ENCODE measurements at places on chromosomes 11 and 22.
A peak's percentile ranks its signal among the peaks of the same experiment; 100 is the strongest.

GRCh38 chr11:56906683-56907148 lies 82.0 kb upstream of the OR5AK2 start:
- DNase-seq = no peak

DNA sequence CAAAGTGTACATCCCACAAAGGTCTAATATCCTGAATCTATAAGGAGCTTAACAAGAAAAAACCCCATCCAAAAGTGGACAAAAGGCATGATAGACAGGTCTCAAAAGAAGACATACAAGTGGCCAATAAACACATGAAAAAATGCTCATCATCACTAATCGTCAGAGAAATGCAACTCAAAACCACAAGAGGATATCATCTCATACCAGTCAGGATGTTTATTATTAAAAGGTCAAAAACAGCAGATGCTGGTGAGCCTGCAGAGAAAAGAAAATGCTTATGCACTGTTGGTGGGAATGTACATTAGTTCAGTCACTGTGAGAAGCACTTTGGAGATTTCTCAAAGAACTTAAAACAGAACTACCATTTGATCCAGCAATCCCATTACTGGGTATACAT lies 12.7 kb downstream of the LGALS12 start:
- DNase-seq = no peak

GRCh38 chr22:25364736-25365241 lies 145.3 kb downstream of the CRYBB2 start:
- DNase-seq = peak; percentile 67

DNA sequence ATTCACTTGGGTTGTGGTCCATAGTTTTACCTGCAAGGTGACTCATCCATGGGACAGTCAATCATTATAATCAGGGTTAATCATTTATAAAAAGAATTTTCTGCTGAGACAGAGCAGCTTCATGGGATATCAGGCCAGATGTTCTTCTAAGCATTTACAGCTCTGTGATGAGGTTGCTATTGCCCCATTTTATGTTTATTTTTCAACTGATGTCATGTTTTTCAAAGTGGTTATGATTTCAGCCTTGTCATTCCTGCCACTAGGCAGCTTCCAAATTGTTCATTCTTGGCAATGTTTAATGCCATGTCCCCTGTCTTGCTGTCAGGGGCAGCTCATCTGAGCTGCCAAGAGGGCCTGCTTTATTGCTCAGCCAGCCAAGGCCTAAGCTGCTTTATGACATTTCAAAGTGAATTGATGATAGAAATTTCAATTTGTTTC lies 35.9 kb upstream of the ZBED5 start:
- DNase-seq = no peak

- DNase-seq = no peak
Observed at GRCh38 chr11:128881221-128881620, 9.9 kb upstream of the KCNJ5 start.

DNA sequence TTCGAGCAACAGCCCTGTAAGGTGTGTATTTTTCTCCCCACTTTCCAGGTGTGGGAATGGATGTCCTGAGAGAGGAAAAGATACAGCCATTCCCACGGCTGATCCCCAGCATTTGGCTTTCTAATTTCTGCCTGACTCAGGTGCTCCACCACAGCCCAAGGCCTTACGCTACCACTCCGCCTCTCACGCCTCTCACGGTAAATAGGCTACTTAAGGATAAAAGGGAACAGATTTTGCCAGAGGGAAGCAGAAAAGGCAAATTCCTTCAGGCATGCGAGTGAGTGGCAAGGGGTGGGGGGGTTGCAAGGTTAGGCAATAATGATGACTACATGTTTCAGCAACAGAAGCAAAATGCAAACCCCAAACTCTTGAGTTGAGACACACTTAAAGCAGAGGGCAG lies 9.2 kb downstream of the PVALB start:
- DNase-seq = no peak

GRCh38 chr11:130001461-130002351 lies 929 bp downstream of the PRDM10 start:
- DNase-seq = no peak

GRCh38 chr11:108906826-108907225 lies 242.0 kb downstream of the DDX10 start:
- DNase-seq = no peak

- no peak for DNase-seq
Observed at GRCh38 chr11:47451990-47452389, 3.1 kb upstream of the RAPSN start.

DNA sequence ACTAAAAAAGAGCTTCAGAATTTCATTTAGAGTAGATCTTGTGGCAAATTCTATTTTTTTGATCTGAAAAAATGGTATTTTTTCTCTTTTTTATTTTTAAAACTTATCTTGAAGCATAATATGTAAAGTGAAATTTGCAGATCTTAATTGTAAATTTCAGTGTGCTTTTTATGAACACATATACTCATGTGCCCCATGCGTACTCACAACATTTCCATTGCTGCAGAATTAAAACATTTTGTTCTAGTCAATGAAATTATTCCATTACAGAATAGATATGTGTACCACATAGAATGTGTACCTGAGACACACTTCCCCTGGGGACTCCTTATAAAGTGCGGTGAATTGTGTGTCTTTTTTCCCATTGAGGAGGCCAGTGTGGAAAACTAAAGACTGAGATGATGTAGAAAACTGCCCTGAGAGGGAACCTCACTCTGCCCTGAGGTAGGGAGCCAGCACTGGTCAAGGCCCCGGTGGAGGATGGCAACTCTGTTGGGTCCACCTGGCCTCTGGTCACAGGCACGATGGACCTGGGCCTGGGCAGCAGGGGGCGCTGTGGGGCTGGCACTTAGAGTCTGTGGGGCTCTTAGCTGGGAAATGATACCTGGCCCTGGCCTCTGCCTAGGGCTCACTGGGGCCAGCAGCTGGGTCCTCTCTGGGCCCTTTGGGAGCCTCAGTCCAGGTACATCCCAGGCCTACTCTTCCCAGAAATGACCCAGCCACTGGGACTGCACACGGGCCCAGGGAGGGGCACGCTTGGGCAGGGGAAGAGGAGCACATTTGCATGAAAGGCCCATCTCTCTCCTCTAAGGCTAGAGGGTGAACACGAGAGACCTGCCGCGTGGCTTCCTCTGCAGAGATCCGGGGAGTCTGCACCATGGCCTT lies 77.9 kb upstream of the TOP3B start:
- DNase-seq = peak; percentile 95

GRCh38 chr11:69931060-69931910 lies 112.1 kb upstream of the FGF3 start:
- peak; percentile 51 for DNase-seq

- no peak for DNase-seq
Observed at GRCh38 chr22:20054034-20054427, 26.0 kb upstream of the DGCR8 start.

GRCh38 chr11:111659201-111660115 lies 57.2 kb downstream of the SIK2 start:
- no peak for DNase-seq

- DNase-seq = no peak
Observed at GRCh38 chr11:11095831-11096723, 238.2 kb upstream of the ZBED5 start.

DNA sequence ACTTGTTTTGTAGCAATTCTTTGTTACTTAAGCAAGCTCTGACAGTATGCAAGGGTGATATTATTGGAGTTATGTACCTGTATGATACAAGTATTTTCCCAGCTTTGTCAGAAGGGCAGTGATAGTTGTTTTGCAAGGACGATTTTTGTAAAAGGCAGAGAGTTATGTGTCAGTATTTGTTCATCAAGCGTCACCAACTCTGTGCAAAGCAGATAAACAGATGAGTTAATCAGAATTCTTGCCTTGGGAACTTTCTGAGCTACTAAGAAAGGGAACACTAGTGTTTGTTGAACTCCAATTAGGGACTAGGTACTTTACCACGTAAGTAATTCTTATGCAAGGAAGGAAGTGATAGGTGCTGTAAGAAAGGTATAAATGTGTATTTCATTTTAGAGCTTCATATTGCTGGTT lies 1.4 kb downstream of the USP47 start:
- no peak for DNase-seq

DNA sequence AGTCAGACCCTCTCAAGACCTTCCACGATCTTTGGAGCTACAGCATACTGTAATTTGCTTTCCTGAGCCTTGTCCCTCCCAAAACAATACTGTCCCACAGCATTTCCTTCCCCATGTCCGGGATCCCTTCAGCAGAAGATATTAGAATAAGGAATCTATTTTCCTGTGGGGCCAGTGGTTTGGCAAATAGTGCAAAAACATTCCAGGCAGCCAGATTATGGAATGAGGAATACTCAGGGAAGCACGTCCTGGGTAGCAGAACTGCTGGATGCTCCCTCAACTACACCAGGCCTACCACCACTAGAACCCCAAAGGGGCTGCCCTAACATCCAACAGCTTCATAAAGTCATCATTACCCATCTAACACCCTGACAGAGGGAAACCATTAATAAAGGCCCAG lies 61.5 kb downstream of the AAMDC start:
- no peak for DNase-seq

GRCh38 chr22:25176175-25176574 lies 23.5 kb upstream of the CRYBB3 start:
- no peak for DNase-seq

GRCh38 chr11:119031912-119032280 lies 1.2 kb upstream of the SLC37A4 start:
- peak; percentile 9 for DNase-seq

DNA sequence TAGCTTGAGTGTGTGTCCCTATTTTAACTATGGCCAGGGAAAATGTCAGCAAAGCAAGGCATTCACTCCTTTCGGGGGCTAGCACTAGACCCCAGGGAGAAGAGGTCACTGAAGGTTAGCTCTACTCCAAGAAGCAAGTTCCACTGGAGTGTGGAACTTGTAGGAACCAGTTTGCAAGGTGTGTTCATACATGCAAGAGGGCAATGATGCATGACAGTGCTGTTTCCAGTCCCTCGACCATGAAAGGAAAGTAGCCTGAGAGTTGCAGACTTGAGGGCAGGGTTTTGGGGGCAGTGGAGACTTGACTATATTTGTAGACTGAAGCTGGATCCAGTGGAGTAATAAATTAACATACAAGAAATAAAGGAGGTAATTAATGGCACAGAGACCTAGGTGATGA lies 21.6 kb upstream of the SLC36A4 start:
- DNase-seq = no peak

DNA sequence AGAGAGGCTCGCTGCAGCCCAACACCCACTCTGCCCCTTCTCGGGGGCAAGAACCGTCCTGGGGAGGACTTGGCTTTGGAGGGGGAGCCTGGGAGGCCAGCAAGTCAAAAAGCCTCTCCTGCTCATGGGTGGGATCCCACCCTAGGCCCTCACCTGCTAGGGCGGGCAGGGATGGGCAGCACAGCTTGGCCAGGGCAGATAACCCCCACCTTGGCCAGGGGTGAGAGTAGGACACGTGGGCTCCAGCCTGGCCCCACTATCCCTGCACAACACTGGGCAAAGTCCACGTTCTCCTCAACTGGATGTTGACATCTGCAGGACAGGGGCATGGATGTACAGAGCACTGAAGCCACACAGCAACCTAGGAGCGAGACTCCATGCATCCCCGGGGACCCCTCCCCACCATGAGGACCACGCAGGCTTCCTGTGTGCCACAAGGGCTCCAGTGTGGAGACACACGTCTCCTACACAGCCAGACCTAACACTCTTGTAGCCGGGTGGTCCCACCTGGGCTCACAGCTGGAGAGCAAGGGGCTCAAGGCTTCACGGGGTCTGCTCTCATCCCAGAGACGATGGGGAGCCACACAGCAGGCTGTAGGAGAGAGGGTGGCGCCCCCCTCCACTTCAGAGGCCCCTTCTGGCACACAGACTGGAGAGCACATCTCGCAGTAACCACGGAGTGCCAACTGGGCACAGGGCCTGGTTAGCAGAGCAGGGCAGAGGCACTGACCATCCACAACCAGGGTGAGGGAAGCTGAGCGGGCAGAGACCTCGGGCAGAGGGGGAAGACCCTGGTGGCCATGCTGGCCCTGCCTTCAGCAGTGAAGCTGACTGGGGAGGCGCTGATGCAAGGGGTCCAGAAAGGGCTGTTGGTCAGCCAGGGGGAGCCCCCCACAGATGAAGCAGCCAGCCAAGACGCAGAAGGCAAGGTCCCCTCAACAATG lies 171.1 kb downstream of the CRYBB2 start:
- peak; percentile 61 for DNase-seq

- DNase-seq = no peak
Observed at GRCh38 chr11:121794671-121795141, 321.3 kb downstream of the BLID start.

DNA sequence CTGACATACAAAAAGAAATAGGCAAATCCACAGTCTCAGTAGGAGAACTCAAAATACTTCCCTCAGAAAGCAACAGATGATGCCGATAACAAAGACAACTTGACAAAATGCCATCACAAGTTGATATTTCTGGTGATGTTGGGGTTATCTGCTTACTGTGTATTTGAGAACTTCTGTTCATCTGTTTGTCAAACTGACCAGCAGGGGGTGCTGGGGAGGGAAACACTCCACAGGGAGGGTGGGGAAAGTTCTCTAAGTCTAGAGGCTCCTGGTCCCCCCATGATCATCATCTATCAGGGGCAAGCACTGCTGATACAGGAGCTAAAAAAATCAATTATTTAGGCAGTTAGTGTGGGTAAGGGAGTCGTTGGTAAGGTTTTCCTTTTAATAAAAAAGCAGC lies 19.2 kb downstream of the GLYATL1 start:
- DNase-seq = peak; percentile 75

DNA sequence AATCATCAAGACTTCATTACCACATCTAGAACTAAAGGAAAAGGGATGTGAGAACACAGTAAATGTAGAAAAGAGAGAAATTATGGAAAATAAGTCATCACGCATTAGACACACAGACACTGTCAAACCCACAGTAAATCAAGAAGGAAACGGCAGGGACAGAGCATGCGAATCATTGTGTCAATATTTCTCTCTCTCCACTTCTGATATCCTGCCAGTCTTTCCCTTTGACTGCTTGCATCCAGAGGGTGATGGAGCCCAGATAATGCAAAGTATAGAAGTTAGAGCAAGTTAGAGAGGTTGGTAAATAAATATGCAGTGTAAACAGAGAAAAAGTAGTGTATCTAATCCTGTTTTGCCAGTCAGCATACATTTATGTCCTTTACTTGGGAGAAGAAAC lies 706.8 kb upstream of the ANO3 start:
- DNase-seq = no peak

DNA sequence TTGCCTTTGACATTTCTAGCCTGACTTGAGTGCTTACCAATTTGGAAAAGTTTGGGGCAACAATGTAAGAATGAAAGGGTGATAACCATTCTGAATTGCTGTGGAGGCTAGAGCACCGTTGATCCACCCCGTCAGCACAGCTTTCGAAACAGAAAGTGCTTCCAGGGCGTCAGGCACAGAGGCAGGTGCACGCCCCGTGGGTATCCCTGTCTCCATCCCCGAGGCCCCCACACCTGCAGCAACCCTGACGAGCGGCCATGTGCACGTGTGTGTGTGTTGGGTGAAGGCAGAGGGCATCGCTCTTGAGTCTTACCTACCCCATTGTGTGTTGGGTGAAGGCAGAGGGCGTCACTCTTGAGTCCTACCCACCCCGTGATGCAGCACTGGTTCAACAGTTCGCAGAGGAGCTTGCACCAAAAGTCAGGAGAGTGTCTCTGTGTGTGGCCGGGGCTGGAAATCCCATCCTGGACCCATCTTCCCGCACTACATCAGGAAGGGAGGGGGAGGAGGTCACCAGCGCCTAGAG lies 404.5 kb downstream of the BRD1 start:
- no peak for DNase-seq
